Mesenteric fat pad (tissue), 1 donor: ENCODE measurements at places on chromosomes 4 and X. TPM values are rescaled to one million over a fixed set of nuclear protein-coding genes. Genes with fewer than 3 reads are reported as not detected.

FMR1NB gene
- total RNA-seq, result not detected

PAGE1 gene
- not detected for total RNA-seq

IRS4 gene
- total RNA-seq, result not detected

C4orf51 gene
- total RNA-seq, result not detected

AMER1 gene
- 3.4 TPM for total RNA-seq

UGT8 gene
- 0.13 TPM for total RNA-seq

CT45A1 gene
- total RNA-seq, result not detected

EIF4E gene
- total RNA-seq, result 78.9 TPM

SPANXA2 gene
- not detected for total RNA-seq

CTAG1A gene
- not detected for total RNA-seq

GJB1 gene
- not detected for total RNA-seq

SOD3 gene
- 128 TPM for total RNA-seq

ARHGEF38 gene
- not detected for total RNA-seq

NPY1R gene
- total RNA-seq, result 17.2 TPM

PPP2R3B gene
- 7.3 TPM for total RNA-seq

UGT2B11 gene
- total RNA-seq, result not detected

DNA sequence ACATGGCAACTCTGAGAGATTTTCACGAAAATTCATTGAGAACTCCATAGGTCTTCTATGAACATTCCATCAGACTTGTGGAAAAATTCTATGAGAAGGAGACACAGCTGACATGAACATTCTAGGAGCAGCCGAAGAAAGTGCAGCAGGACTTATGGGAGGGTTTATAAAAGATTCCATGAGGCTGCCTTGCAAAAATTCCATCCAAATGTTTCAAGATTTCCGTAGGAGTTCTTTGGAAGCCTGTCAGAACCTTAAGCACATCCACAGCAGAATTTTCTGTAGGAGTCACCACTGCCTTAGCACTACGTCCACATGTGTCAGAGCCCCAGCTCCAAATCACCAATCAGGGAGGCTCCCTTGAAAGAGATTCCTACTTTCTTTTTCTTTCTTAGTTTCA is 67.0 kb upstream of the MSX1 start:
- DNase-seq, result no peak

GRCh38 chr4:168725930-168726329 is 229.1 kb downstream of the PALLD start:
- no peak for DNase-seq

- DNase-seq, result no peak
These were observed 111.8 kb upstream of the STIM2 start for GRCh38 chr4:26748811-26749210.

- no peak for DNase-seq
These were observed 72.4 kb upstream of the MSANTD1 start for GRCh38 chr4:3176367-3177229.

DNA sequence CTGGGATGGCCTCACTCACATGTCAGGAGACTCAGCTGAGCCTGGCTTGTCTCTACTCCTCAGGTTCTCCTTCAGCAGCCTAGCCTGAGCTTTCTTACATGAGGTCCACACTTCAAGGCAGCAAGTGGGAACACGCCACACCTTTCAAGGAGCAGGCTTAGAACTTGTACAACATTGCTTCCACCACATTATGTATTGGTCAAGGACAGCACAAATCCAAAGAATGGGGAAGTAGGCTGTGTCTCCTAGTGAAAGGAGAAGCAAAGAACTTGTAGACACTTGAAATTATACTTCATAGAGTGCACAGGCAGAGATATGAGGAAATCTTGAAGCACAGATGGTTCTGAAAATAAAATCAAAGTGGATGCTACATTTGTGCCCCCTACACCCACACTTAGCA is 120.9 kb upstream of the NOCT start:
- no peak for DNase-seq

DNA sequence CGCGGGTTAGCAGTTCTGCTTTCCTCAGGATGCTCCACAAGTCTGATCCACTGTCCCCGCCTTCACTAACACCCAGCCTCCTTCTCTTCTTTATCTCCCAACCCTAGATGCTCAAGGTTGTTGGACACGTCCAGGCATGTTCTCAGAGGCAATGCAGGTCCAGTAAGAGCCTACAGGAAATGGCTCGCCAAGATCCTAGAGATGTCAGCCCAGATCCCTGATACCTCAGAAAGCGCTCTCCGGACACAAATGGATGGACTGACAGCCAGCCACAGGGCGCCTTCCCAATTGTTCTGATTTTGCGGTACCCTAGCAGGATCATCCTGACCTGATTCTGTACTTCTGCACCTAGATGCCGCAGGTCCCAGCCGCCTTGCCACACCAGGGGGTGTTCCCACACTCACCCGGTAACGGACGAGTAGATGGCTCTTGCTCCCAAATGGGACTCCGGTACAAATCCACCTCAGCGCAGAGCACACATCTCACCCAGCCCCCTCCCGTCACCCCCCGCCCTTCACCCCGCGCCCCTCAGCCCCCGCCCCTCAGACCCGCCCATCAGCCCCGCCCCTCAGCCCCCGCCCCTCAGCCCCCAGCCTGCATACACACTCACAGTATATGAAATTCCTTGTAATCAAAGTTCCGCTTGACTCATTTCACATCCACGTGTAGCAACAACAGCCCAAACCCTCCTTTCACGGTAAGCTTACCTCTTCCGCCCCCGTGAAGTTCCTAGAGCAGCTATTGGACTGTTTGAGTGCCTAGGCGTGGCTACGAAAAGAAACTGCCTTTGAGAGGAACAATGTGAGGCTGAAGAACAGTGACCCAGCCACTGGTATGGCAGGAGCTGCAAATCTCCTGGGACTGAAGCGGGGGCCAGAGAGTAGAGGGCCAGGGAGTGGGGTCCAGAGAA is at the start of gene EDA2R:
Gene EDA2R (minus strand): TSS at position 488 of the 910 bp plus-strand sequence. CDS start 23,058 bp downstream, outside the sequence.
- no peak for DNase-seq

GRCh38 chr4:88860586-88860985 is 163.0 kb upstream of the NAP1L5 start:
- DNase-seq, result no peak

DNA sequence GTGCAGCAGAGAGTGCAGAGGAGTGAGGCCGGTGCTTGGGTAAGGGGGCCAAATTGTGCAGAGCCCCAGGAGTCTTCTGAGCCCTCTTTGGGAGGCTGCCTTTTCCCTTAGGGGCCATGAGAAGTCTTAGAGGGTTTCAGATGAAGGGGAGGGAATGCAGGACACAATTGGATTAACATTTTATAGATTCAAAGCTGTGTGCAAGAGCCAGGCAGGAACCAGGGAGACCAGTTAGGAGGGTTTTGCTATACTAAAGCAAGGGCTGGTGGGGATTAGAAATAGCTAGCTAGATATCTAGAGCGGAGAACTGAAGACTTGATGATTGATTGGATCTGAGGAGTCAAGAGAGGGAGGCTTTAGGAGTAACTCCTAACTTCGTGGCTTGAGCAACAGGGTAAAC is 49.5 kb upstream of the SETD7 start:
- no peak for DNase-seq

- no peak for DNase-seq
These were observed 46.9 kb upstream of the SMARCAD1 start for GRCh38 chr4:94160774-94161173.

DNA sequence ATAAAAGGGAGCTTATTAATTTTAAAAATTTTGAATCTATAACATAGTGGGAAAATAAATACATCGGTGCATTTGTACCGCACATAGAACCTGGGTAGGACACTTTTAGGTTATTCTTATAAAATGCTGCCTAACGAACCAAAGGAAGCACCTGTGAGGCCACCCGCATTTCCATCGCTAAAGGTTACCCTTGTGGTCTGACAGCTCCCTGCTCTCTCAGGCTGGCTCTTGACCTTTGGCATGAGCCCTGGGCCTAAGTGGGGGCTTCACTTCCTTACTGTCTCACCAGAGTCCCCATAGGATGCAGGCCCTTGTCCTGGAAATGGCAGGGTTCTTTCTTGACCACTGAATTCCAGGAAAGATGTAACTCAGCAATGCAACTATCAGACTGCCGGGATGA is 46.0 kb downstream of the HADH start:
- DNase-seq, result no peak

DNA sequence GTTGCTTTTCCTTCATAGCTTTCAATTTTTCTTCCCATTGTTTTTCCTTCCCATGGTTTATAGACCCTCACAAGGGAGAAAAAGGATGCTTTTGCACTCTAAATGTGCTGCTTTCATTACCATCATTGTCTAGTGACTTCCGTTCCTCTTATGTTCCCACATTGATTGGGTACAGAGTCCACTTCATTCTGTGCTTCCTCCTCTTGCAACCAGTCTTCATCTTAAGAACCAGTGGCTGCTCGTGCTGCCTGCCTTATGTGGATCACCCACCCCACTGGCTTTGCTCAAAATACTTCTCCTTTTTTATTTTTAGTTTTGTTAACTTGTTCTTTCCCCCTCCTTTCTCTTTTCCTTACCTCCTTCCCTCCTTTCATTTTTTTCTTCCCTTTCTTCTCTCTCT is 76.5 kb upstream of the BOD1L1 start:
- no peak for DNase-seq

DNA sequence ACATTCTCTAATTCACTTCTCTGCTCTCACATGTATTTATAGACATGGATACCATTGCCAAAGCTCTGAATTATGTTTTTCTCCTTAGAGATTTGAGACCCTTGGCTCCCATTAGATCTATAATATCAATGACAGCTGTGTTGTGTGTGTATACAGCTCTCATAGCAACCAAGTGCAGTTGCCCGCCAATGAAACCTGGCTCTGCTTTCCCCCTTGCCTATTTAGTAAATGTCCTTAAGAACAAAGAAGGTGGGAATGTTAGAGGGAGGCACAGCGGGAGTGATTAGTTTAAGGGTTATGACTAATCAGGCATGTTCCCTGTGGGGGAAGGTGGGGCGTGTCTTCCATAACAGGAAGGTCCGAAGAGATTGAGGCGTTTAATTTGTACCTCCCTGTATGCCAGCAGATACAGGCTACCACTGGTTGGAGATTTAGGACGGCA is 100.5 kb upstream of the TBC1D9 start:
- no peak for DNase-seq

DNA sequence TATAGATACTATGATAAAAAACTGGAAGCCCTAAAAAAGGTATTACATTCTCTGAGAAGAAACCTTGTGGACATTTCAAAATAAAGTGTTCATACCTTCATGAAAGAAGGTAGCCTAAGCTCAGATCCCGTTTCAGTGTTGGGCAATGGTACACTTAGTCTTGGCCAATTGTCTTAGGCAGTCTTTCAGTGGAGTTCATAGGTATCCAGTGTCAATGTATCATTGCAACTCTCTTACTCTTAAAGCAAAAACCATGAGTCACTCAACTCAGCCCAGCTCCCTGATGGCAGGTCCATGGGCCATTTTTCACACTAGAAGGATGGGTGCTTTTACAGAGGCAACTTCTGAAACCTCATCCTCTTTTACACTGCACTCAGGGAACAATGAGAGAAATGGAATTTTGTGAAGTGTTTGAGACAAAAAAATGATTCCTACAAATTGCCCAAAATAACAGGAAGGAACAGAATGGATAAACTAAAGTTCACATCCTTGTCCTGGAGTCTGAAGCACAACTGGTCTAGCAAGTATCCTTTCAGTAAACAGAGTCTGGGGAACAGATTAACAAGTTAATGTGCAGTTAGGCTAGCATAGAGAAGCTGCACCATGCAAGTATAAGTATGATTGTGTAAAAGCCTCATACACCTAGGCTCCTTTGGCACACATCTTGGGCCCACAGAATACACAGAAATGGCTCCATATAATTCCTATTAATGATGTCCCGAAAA is 7.0 kb upstream of the ZNF827 start:
- DNase-seq, result no peak

GRCh38 chr4:72577211-72577610 is 8.2 kb upstream of the ADAMTS3 start:
- no peak for DNase-seq

DNA sequence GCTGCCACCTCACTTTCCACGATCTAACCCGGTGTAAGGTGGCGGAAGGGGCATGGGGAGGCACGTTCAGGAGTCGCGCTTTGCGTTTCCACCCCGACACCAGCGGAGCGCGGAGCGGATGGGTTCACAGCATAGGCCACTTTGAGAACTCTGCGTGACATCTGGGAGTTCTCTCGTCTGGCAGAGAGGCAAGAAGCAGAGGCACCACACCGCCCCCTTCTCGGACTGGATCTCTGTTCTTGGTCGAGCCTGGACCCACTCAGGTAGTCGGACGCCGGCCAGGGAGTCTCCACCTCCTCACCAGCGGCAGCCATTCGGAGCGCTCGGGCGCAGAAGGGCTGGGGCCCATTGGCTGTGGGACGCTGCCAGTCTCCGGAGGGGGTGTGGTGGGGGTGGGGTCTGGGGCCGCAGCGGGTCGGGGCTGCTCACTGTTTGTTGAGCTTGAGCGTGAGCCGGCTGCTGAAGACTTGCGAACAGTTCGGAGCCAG is at the start of gene DACH2:
Gene DACH2 (plus strand): TSS at position 428 of the 488 bp plus-strand sequence.
- DNase-seq, result no peak

DNA sequence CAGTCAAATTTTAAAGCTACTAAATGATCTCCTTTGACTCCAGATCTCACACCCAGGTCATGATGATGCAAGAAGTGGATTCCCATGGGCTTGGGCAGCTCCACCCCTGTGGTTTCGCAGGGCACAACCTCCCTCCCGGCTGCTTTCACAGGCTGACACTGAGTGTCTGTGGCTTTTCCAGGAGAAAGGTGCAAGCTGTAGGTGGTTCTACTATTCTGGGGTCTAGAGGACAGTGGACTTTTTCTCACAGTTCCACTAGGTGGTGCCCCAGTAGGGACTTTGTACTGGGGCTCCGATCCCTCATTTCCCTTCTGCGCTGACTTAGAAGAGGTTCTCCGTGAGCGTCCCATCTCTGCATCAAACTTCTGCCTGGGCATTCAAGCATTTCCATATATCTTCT is 845.2 kb downstream of the PCDH18 start:
- DNase-seq, result no peak

- no peak for DNase-seq
These were observed 104.7 kb upstream of the NOCT start for GRCh38 chr4:138910914-138911336.
